ENCODE measurements at places on chromosomes 12 and 14. TPM values are rescaled to one million over a fixed set of nuclear protein-coding genes. Genes with fewer than 3 reads are reported as not detected.
A peak's percentile ranks its signal among the peaks of the same experiment; 100 is the strongest.

Gene LYZ
- total RNA-seq, result not detected

Gene KIF5A
- under 0.01 TPM for total RNA-seq

Gene NKX2-1
- not detected for total RNA-seq

Gene NFE2
- total RNA-seq, result not detected

Gene DHRS1
- 32.1 TPM for total RNA-seq

Gene CLEC6A
- not detected for total RNA-seq

Gene PRIM1
- 7.6 TPM for total RNA-seq

DNA sequence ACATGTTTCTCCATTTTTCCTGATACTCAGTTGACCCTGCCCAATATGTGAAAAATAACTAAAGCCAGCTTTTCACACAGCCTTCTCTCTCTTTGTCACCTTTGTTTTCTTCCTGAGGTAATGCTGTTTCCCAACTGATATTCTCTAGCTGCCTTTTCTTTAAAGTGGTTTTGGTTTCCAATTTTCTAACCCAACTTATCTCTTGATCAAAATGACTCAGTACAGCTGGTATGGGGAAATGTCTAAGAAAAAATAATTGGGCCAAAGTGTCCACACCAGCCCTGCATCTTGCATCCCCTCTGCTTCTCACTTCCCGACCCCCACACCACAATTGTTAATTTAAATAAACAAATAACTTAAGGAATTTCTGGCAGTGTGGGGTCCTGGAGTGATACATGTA, 193.8 kb downstream of the SYT1 start:
- DNase-seq, result peak; percentile 50
- no peak overlapping the region for H3K27ac ChIP-seq
- no peaks in the 10 kb centered on the region for H3K27me3 ChIP-seq
- peaks cover 29% of the 10 kb centered on the region for H3K4me1 ChIP-seq

- peak; percentile 56 for DNase-seq
- H3K27ac ChIP-seq, result no peak overlapping the region
- H3K4me1 ChIP-seq, result no peaks in the 10 kb centered on the region
- H3K27me3 ChIP-seq, result no peaks in the 10 kb centered on the region
- peaks cover 4% of the 10 kb centered on the region for H3K36me3 ChIP-seq
Measured at GRCh38 chr12:95004610-95005009, 1.1 kb upstream of the NDUFA12 start.

DNA sequence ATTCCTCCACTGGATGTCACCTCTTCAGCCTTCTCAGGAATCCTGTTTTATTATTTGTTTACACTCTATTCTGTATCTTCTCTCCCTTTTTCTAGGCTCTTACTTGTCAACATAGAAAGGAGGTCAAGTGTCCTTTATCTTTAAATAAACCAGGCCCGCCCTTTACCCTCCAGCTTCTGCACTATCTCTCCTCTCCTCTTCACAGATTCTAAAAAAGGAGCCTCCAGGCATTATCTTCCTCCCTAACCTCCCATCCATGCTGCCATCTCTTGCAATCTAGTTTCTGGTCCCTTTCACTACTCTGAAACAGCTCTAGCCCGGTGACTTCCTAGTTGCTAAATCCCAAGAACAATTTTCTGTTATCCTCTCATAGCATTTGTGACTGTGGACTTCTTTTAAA, 24.1 kb upstream of the ARID2 start:
- DNase-seq, result no peak
- H3K4me1 ChIP-seq, result no peaks in the 10 kb centered on the region
- H3K27me3 ChIP-seq, result no peaks in the 10 kb centered on the region
- no peak overlapping the region for H3K4me3 ChIP-seq
- no peaks in the 10 kb centered on the region for H3K36me3 ChIP-seq
- H3K27ac ChIP-seq, result no peak overlapping the region

DNA sequence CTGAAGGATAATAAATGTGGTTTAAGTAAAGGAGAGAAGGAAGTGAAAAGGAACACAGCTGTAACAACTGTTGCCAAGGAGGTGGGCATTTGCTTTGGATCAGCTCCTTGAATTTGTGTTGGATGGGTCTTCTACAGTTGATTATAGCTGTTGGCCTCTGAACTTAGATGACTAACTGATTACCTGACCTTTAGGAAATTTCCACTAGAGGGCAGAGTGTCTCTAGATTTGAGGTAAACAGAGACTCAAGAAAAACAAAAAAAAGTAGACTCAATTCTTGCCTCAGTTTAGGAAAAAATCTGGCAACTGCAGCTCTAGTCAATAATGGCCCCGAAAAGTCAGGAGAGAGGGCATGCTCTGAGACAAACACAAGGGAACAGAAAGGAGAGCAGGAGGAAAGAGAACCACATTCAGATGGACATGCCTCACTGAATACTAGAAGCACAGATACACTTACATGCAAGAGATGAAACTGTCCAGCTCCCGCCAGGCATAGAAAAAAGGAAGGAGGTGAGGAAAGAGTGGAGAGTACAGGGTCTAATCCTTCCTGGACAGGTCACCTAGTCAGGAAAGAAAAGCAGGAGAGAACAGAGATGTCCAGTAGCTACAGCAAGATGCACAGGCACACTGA, 20.6 kb downstream of the COX14 start:
- H3K36me3 ChIP-seq, result peaks cover 48% of the 10 kb centered on the region
- no peak overlapping the region for H3K4me3 ChIP-seq
- H3K27ac ChIP-seq, result no peak overlapping the region
- no peaks in the 10 kb centered on the region for H3K27me3 ChIP-seq
- DNase-seq, result peak; percentile 59

DNA sequence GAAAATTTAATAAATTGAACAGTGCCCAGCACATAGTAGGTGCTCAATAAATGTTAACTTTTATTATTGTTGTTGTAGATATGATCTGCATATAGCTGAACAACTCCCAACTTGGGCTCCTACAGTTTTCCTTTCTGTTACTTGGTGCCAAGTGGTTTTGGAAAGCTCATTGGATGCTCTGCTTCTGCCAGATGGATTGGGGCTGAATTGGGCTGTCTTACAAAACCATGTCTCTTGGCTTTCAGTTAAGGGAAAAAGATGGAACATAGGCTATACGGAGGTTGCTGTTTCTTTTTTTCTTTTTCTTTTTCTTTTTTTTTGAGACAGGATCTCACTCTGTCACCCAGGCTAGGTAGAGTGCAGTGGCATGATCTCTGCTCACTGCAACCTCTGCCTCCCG, 140.7 kb upstream of the PWP1 start:
- H3K27ac ChIP-seq, result no peak overlapping the region
- peak; percentile 7 for DNase-seq
- H3K4me1 ChIP-seq, result 0 out of 2 replicates have a peak, but pooled peaks cover 5% of the 10 kb centered on the region

DNA sequence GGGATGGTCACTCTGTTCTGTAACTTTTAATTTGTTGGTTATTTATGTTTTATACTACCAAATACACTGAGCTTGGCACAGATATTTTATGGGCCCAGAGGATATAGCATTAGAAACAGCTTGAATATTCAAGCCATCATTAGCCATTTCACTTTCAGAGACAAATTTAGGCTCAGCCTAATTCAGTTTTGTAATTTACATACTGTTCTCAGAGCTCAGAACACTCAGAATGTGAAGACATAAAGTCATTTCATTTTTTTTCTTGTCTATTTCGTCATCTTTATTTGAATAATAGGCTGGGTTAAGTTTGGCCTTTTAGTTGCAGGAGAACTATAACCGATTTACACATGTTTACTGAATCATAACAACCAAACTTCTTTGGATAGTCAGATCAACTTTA, 361.7 kb downstream of the SNAPC1 start:
- no peaks in the 10 kb centered on the region for H3K4me1 ChIP-seq
- H3K27ac ChIP-seq, result no peak overlapping the region
- H3K4me3 ChIP-seq, result no peak overlapping the region
- H3K36me3 ChIP-seq, result no peaks in the 10 kb centered on the region

DNA sequence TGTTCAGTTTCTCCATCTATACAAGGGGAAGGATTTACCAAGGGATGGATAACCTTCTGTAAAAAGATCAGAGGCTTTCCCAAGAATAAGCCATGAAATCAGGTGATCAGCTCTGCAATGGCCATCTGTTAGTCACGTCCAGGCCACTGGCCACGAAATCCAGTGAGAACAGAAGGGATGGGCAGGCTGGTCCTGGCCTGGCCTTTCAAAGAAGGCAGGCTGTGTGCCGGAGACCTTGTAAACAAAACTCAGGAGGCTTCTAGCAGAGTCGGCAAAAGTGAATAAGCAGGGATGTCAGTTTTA, 68.5 kb downstream of the RNF34 start:
- peaks cover 10% of the 10 kb centered on the region for H3K4me1 ChIP-seq
- no peak overlapping the region for H3K4me3 ChIP-seq
- H3K27ac ChIP-seq, result no peak overlapping the region
- no peaks in the 10 kb centered on the region for H3K36me3 ChIP-seq

DNA sequence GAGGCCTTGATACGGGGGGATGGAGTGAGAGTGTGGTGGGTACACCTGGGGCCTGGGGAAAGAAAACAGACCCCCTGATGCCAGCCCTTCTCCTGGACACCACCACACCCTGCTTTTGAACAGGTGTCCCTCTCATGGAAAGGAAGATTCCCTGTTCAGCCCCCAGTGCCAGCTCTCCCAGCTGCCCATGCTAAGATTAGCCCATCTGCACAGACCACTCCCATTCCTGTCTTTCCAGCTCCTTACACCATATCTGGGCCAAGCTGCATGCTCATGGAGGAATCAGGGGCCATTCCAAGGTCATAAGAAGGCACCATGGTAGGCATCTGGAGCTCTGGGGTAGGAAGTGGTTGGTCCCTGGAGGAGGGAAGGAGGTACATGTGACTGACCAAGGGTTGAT, 9.6 kb downstream of the NAB2 start:
- no peak overlapping the region for H3K4me3 ChIP-seq
- H3K27me3 ChIP-seq, result no peaks in the 10 kb centered on the region
- peaks cover 16% of the 10 kb centered on the region for H3K36me3 ChIP-seq
- peak overlapping the region; percentile 41 for H3K27ac ChIP-seq
- peaks cover 14% of the 10 kb centered on the region for H3K4me1 ChIP-seq

GRCh38 chr14:101109981-101110728, 206.6 kb upstream of the RTL1 start:
- no peaks in the 10 kb centered on the region for H3K27me3 ChIP-seq
- no peak for DNase-seq
- no peaks in the 10 kb centered on the region for H3K4me1 ChIP-seq
- no peaks in the 10 kb centered on the region for H3K36me3 ChIP-seq
- no peak overlapping the region for H3K27ac ChIP-seq

GRCh38 chr14:100176811-100177327, 17.4 kb upstream of the DEGS2 start:
- 0 out of 2 replicates have a peak, but pooled peaks cover under 1% of the 10 kb centered on the region for H3K4me1 ChIP-seq
- H3K27me3 ChIP-seq, result no peaks in the 10 kb centered on the region
- no peak overlapping the region for H3K4me3 ChIP-seq
- H3K36me3 ChIP-seq, result no peaks in the 10 kb centered on the region
- DNase-seq, result no peak

DNA sequence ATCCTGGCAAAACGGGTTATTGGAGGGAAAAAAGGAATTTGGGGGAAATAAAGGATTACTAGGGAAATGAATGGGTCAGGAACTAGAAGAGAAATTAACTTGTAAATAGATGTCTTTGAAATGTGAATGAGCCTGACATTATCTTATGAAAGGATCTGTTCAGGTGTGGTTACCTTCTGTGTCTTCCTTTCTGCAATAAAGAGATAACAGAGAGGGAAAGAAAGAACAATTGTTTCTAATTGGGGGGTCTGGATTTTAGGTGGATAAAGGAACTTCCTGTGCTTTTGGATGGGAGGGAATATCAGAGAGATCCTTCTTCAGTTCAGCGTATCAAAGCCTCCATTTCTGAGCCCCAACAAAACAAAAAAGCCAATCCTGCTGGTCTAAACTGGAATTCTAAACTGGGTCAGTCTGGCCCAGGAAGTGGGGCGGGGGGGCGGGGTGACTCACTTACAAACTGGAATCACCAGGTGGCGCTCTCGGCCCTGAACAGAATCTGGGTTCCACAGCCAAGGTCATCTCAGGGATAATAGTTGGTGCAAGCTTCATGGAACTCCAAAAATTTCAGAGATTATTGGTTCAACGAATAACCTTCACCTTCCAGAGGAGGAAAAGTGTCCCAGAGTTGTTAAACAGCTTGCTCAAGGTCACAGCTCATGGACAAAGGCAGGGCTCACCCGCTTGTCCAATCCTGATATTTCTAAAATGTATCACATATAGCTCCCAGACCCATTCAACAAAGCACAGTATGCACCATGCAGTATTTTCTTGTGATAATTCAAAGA, 15.2 kb upstream of the PEBP1 start:
- DNase-seq, result peak; percentile 85
- no peaks in the 10 kb centered on the region for H3K36me3 ChIP-seq
- no peaks in the 10 kb centered on the region for H3K4me1 ChIP-seq
- H3K27me3 ChIP-seq, result no peaks in the 10 kb centered on the region
- H3K4me3 ChIP-seq, result no peak overlapping the region
- peak overlapping the region; percentile 7 for H3K27ac ChIP-seq

DNA sequence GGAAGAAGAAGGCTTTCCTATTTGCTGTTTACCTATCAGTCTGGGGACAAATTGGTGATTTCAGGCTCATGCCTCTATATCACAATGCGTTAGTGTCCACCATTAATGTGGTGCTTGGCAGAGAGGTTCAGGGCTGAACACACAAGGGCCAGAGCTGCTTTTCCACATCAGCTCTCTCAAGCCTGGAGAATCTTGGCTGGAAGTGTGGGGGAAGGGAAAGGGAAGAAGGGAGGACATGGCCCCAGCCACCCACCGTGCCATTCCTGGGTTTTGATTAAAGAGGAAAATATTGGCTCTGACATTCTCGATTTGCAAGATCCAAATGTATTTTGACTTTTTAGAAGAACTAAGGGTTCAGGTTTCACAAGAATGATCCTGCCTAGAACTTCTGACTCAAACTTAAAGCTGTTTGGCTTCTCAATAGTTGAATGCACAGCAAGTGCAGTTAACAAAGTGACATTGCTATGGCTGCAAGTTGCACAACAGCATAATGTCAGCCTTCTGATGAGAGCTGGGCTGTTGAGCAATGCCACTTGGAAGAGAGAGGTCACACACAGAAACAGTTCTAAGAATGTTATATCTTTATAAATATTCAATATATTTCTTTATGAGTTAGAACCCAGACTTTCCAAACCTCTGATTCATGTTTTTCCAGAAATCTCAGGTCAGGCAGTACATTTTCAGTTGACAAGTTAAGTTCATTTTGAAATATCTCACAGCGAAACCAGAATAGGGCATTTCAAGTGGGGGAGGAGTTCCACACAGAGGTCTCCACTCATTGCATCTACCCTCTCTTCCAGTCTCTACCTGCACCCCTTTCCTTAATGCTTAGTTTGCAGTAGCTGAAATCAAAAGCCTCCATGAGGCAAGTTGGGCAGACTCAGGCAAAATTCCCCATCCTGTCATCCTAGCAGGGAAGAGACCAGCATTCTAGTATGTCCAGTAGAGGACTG, 25.3 kb downstream of the IGF1 start:
- H3K27ac ChIP-seq, result peak overlapping the region; percentile 26
- peak; percentile 73 for DNase-seq
- H3K27me3 ChIP-seq, result no peaks in the 10 kb centered on the region
- no peak overlapping the region for H3K4me3 ChIP-seq

GRCh38 chr12:40054555-40055227, 51.2 kb downstream of the SLC2A13 start:
- DNase-seq, result peak; percentile 93
- peak overlapping the region; percentile 69 for H3K27ac ChIP-seq
- H3K4me1 ChIP-seq, result peaks cover 20% of the 10 kb centered on the region

DNA sequence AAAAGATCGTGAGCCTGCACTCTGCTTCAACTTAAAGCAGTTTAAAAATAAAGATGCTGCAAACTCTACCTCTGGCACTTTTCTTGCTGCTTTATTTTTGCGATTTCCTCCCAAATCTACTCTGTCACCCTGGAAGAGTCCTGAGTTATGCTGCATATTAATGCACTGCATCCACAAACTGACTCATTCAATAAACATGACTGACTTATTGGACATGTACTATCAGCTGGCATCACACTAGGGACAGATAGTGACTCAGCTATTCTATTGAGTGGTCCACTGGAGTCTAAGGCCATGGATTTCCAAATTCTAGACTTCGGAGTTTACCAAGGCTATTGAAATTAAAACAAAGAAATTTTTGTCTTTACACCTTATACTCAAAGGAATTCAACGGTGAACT, 90.7 kb upstream of the PTPRR start:
- peak; percentile 30 for DNase-seq
- no peak overlapping the region for H3K27ac ChIP-seq
- H3K36me3 ChIP-seq, result no peaks in the 10 kb centered on the region
- no peaks in the 10 kb centered on the region for H3K27me3 ChIP-seq

All from GM23248 (cell line).